ENCODE measurements at places on chromosomes 4 and X. TPM values are rescaled to one million over a fixed set of nuclear protein-coding genes. Genes with fewer than 3 reads are reported as not detected.

MAB21L2 gene
- total RNA-seq = not detected

DCAF4L1 gene
- total RNA-seq = 0.13 TPM

USP17L11 gene
- not detected for total RNA-seq

SPANXN4 gene
- total RNA-seq = not detected

CT45A5 gene
- not detected for total RNA-seq

BEX5 gene
- not detected for total RNA-seq

NALF2 gene
- 6.0 TPM for total RNA-seq

RIPPLY1 gene
- total RNA-seq = 0.11 TPM

NCAPG gene
- 22.6 TPM for total RNA-seq

PUDP gene
- 25.5 TPM for total RNA-seq

SLC4A4 gene
- 1.2 TPM for total RNA-seq

MAGEA11 gene
- total RNA-seq = not detected

PABPC4L gene
- 0.03 TPM for total RNA-seq

GLOD5 gene
- not detected for total RNA-seq

YTHDC1 gene
- total RNA-seq = 37.4 TPM

ZBTB49 gene
- total RNA-seq = 2.8 TPM

GABRE gene
- total RNA-seq = 27.3 TPM

GPR50 gene
- total RNA-seq = 0.14 TPM

PWWP3B gene
- total RNA-seq = not detected

HMX1 gene
- not detected for total RNA-seq

DCHS2 gene
- total RNA-seq = not detected

SAGE1 gene
- total RNA-seq = 0.07 TPM

GAGE12F gene
- total RNA-seq = not detected

ARHGAP24 gene
- 5.7 TPM for total RNA-seq

ASB5 gene
- not detected for total RNA-seq

CXorf38 gene
- 7.9 TPM for total RNA-seq

ZFP92 gene
- 0.50 TPM for total RNA-seq

KCNE5 gene
- 0.09 TPM for total RNA-seq

ANOS1 gene
- not detected for total RNA-seq

CFP gene
- total RNA-seq = 0.31 TPM

GRK4 gene
- total RNA-seq = 2.0 TPM

DRP2 gene
- total RNA-seq = 0.06 TPM

EVC2 gene
- total RNA-seq = 2.3 TPM

CTAG2 gene
- not detected for total RNA-seq

ARMCX1 gene
- total RNA-seq = 0.33 TPM

KCND1 gene
- 1.1 TPM for total RNA-seq

NLRP2B gene
- not detected for total RNA-seq

OCIAD2 gene
- 104 TPM for total RNA-seq

TFE3 gene
- 39.9 TPM for total RNA-seq

POU4F2 gene
- total RNA-seq = not detected

ANXA3 gene
- total RNA-seq = 66.5 TPM

RBM46 gene
- not detected for total RNA-seq

FAM47A gene
- not detected for total RNA-seq

STOX2 gene
- total RNA-seq = 3.2 TPM

MAGEA8 gene
- total RNA-seq = not detected

CT45A9 gene
- not detected for total RNA-seq

CYBB gene
- total RNA-seq = not detected

NAP1L3 gene
- total RNA-seq = 0.27 TPM

CT83 gene
- total RNA-seq = not detected

ARX gene
- 0.39 TPM for total RNA-seq

ATP10D gene
- 3.1 TPM for total RNA-seq

MAGEC1 gene
- 0.09 TPM for total RNA-seq

ARHGAP36 gene
- not detected for total RNA-seq
